ENCODE measurements at places on chromosomes 16 and 17.

GRCh38 chr16:21134053-21134452 is 16.6 kb downstream of the DNAH3 start:
- no peak for DNase-seq

- peak; percentile 5 for DNase-seq
Measured at GRCh38 chr17:64020056-64020766, at the start of gene ICAM2. Gene ICAM2, minus strand, starts transcription at chr17:64020633. Its CDS starts 13,942 bp downstream, at chr17:64006691.

DNA sequence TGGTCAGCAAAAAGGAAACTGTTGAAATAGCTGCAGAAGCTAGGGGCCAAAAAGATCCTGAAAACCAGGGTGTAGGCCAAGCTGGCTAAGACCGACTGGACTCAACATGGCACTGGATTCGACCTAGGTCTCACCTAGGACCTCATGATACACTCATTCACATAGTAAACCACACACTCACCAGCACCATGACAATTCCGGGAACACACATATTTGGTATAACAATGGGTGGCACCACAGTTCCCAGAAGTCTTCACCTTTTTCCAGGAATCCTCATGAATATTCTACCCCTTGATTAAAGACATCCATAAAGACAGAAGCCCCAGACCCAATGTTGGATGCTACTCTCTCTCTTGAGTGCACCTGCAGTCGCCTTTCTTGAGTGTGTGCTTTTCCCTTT is 460.1 kb downstream of the TMEM114 start:
- no peak for DNase-seq

DNA sequence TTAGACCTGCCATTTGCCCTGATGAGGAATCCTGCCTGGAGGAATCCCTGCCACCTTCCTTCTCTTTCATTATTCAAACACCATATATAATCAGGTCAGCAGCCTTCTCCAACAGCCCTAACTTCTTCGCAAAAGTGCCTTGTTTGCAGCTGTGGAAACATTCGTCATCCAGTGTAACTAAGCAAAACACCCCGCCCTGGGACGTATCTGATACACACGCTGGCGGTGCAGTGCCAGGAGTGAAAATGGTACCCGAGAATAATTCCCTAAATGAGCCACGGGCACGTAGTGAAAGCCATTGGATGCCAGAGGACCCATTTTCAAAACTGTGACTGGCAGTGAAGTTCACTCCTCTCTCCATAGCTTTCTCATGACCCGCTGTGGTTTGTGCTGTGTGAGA is 73.7 kb downstream of the IRX3 start:
- DNase-seq = no peak

DNA sequence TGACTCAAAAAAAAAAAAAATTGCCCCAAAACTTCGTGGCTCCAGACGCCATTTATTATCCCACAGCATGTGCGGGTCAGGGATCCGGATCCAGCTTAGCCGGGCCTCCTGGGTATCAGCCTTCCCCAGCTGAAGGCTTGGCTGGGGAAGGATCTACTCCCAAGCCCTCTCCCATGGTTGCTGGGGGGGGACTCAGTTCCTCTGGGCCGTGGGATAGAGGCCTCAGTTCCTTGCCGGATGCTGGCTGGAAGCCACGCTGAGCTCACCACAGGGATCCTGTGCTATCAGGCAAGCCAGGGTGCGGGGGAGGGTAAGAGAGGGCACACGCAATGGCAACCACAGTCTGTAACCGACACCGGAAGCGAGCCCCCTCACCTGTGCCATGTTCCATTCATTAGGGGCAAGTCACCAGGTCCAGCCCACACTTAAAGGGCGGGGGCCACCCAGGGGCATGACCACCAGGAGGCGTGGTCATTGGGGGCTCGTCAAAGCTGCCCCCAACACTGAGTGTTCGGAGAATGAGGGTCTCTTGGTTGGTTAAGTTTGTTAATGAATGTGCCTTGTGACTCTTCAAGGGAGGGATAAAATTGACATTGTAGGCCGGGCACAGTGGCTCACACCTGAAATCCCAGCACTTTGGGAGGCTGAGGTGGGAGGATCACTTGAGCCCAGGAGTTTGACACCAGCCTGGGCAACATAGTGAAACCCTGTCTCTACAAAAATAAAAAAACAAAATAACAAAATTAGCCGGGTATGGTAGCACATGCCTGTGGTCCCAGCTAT is 210.0 kb upstream of the GSE1 start:
- DNase-seq = no peak

- DNase-seq = no peak
Measured at GRCh38 chr17:44850612-44851011, 2.9 kb downstream of the HIGD1B start.

DNA sequence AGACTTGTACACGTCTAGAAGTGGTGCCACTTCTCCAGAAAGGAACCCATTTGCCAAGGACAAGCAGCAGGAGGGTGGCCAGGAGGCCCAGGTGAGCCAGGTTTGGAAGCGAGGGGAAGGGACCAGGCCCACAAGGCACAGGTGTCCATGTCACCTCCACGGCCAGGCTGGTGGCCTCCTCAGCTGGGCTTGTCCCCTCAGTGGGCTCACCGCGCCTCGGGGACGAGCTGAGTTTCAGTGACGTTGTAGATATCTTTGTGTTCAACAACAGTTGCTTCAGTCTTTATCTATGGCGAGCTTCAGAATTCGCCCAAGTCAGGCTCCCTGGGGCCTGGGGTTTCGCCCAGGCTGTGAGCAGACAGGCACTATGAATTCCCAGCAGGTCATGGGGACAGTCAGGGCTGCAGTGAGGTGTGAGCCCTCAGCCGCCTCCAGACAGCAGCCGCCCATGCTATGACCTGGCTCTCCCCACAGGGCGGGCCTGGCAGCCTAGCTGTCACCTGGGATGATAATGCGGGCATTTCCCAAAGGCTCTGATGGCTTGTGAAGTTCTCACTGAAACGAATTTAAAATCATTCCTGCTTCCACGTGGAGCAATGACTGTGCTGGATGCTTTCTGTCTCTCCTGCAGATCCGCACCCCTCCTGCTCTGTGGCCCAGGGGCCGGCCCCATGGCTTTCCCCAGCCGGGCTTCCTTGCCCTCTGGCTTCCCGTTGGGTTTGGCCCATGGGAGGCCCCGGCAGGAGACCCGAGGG is 89.5 kb downstream of the MRC2 start:
- DNase-seq = no peak

DNA sequence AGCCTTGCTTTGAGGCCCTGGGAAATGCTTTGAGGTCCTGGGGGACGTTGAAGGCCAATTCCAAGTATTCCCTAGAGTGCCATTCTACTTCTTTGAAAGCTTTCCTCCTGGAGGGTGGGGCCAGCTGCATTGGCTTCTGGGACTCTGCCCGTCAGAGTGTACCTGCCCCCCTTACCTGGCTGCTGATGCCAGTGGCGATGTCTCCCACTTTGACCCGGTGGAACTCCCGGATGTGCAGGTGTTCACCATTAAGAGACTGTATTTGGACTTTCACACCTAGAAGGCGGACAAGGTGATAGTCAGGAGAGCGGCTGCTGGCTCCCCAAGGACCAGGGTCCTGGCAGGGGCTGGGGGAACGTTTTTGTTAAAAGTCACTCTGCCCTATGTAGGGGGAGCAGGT is 3.1 kb upstream of the SPATA32 start:
- DNase-seq = no peak
